ENCODE measurements at places on chromosomes 2 and 18.

- DNase-seq, result no peak
Measured at GRCh38 chr2:239928391-239929350, 96.5 kb downstream of the NDUFA10 start.

GRCh38 chr2:209642146-209642820 lies 129.3 kb upstream of the UNC80 start:
- DNase-seq, result no peak

- no peak for DNase-seq
Measured at GRCh38 chr2:206154197-206154596, 5.0 kb downstream of the NDUFS1 start.

DNA sequence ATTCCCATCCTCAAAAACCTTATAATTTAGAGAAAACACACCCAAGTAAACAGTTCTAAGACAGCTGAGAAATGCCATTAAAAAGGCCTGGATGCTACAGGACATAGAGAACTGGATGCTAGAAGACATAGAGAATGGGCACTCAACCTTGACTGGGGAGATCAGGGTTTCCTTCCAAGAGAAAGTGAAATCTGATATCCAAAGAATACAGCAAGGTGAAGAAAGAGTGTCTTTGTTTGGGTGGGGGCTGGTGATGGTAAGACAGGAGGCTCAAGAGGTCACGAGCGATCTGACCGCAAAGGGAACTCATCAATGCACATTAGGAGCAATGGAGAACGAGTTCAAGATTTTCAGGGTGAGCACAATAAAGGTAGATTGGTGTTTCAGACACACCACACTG lies 31.6 kb downstream of the EPB41L3 start:
- no peak for DNase-seq

- no peak for DNase-seq
Measured at GRCh38 chr2:233654501-233654900, 17.2 kb upstream of the UGT1A9 start.

DNA sequence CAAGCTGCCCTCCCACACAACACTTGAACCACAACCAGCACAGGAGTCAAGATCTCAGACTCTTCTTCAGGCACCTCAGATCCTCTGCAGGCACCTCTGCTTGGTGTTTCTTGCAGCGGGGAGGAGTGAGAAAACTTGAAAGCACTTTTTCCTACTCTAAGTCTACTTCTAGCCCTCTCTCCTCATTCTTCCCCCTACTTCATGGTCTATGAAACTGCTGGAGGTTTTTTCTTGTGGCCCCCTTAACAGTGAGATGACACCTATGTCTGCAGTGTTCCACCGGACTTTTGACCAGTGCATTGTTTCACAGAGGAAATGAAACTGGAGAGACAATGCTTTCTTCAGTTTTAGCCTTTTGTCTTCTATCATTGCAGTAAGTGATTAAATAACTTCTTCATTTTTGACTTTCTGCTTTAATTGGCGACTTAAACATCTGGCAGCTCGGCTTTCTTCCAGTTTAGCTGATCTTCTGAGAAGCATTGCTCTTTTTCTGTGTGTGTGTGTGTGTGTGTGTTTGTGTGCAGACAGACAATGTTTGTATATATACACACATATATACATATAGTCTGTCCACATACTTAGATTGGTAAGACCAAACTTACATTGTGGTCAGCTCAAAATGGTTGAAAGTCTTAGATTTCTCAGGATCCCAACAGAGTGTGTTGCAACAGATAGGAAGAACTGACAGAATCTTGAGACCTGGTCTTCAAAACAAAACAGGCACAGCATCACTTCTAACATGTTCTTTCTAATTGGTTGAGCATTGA lies 1474.0 kb upstream of the TMEFF2 start:
- DNase-seq, result no peak

- DNase-seq, result no peak
Measured at GRCh38 chr2:170745305-170745704, 24.9 kb upstream of the ERICH2 start.

GRCh38 chr2:99725820-99726219 lies 236.0 kb upstream of the REV1 start:
- no peak for DNase-seq
